ENCODE measurements at places on chromosomes 4 and X.

- no peak for DNase-seq
Measured at GRCh38 chrX:22430701-22431100, 158.0 kb downstream of the CBLL2 start.

DNA sequence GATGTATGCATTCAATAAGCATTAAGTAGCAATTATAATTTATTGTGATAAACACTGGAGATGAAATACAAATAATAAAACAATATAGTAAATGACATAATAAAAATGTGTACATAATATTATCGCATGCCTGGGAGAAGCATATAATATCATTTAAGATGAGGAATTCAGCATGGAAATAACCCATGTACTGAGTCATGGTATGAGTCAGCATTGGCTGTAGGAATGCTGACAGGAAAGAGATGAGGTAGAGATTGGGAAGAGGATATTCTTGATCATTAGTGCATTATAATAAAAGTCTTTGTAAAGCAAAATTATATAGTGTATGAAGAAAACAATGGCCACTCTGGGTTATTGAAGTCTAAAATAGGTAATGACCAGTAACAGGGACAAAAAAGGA lies 82.8 kb downstream of the MAGEB10 start:
- no peak for DNase-seq

DNA sequence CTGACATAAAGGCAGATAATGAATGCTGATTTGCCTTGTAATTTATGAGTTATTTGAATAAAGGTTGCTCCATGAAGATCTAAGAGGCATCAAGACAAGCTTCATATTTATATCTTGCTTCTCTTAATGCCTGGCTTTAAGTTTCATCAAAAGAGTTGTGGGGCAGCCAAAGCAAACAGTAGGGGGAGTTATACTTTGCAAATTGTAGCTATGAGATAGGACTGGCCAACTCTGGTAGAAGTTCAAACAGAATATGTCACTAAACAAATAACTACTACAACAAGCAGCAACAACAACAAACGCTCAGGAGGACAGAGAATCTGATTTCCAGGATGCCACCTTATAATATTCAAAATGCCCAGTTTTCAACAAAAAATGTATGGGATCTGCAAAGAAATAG lies 69.1 kb upstream of the PLAC1 start:
- DNase-seq = no peak

DNA sequence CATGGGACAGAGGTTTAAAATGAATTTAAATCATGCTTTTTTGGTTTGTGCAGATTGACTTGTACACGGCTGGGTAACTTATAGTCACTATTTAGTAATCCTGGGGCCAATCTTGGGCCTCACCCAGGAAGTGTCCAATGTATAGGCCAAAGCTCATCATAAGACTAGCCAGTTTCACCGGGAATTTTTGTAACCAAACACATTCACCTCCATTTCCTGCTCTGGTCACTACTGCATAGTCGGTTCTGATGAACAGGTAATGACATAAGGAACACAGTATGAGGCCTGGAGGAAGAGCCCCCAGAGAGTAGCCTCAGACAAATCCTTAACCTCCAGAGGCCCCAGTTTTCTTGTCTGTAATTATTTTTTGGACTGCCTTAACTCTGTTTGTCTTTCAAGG lies 81.9 kb downstream of the HPRT1 start:
- DNase-seq = no peak

GRCh38 chrX:112849016-112849415 lies 8.4 kb upstream of the AMOT start:
- DNase-seq = no peak

GRCh38 chr4:85457752-85458467 lies 17.0 kb upstream of the ARHGAP24 start:
- DNase-seq = no peak

DNA sequence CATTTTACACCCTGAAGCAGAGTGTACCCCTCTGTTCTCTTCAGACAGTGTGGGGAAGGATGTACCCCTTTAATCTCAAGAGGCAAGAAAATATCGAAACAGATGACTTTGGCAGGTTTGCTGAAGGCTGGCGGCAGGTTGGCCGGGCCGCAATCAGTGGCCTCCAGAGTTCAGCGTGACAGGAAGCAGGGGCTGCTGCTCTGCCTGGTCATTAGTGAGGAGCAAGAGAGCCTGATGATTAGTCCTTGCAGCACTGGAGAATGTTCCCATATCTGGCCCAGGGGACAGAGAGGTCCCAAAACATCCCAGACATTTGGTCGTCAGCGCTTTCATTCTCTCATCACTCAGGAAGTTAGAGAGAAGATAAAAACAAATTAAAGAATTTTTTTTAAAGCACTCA lies 352.8 kb downstream of the SPRY1 start:
- no peak for DNase-seq

DNA sequence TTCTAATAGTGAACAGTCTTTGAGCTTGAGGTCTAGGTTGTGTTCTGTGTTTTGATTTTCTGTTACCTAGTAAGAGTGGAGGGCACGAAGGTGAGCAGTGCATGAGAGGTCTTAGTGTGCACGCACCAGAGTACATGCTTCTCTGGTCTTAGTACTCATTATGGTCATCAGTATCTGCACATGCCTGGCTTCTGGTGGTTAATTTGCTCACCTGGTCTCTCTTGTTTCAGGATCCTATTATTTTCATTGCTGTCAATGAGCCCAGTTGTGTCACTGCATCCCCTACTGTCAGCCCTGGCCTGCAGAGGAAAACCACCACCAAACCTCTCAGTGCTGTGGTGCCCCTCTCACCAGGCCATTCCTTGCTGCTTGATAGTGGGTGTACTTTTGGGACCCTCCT lies 54.8 kb downstream of the NSUN7 start:
- DNase-seq = no peak

DNA sequence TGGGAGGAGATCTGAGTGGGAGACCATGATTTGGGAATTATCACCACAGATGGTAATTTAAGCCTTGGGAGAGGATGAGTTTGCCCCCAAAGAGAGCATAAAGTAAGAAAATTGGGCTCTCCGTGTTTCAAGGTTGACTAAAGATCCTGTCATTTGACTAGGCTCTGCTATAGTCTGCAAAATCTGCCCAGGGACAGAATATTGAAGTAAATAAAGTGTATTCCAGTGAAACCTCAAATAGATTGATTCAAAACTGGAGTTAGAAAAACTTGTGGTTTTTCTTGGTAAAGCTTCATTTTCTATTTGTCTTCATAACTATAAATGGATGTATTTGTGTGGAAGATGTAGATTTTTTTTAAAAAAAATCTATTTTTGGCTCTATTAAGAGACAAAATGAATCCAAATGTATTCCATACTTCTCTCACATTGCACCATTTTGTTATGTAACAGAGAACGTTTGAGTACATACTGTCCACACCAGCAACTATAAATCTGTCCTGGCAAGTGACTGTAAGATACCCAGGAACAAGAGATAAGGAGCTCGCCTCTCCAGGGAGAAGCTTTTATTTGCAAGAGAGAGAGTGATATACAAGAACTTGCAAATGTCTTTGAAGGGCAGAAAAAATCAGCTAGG lies 170.2 kb downstream of the CBR4 start:
- DNase-seq = no peak

GRCh38 chr4:184688447-184688846 lies 38.9 kb downstream of the PRIMPOL start:
- no peak for DNase-seq

GRCh38 chrX:149830192-149830873 lies 48.6 kb downstream of the MAGEA9 start:
- no peak for DNase-seq

DNA sequence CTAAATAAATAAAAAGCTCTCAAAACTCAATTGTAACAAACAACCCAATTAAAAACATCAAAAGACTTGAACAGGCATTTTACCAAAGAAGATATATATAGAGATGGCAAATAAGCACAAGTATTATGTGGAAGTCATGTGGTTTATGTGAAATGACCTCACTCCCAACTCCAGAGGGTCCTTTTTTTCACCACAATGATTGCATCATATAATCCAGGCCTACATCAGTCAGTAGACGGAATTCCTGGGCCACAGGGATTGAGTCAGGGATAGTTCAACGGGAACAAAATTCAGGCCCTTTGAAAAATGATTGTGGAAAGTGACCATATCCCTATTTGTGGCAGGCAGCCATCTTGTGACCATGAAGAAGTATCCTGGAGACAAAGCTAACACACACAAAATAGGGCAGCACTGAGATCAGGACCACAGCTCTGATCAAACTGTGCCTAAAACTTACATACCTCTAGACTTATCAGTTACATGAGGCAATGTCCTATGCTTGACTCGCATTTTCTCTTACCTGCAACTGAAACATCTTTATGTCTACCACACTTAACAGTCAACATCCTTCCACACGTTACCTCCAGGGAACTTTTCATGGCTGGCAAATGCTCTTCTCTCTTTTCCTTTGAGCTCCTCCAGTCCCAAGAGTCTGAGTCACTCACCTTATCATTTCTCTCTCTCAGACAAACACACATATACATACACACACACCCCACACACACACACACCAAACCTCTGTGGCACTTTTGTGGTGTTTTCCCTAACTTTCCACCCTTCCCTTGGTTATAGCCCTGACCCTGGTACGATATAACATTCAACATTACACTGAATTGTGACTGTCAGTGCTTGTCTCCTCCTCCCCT lies 113.5 kb downstream of the PHF8 start:
- DNase-seq = no peak

DNA sequence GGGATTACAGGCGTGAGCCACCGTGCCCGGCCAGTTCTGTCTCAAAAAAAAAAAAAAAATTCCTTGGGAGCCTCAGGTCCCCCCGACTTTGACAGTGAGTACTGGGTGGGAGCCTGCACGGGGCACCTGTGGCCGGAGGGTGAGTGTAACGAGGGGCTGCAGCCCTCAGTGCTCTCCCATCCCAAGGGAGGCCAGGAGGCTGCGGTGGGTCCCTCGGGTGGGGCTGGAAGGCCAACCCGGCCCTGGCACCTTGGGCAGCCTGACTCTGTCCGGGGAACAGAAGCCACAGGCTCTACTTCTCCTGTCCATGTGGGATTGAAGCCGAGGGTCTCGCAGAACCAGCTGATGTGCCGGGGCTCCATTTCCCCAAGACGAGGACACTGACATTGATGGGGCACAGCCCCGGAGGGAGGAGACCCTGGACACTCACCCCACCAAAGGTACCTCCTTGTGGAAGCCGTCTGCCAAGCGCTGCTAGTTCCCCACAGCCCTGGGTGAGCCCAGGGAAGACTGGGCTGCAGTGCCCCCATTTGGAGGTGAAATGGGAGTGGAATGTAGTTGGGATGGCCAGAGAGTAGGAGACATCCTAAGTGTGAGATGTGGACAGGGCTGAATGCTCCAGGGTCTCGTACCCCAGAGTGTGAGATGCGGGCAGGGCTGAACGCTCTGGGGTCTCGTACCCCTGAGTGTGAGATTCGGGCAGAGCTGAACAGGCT lies 2.3 kb upstream of the SLC26A1 start:
- DNase-seq = no peak

DNA sequence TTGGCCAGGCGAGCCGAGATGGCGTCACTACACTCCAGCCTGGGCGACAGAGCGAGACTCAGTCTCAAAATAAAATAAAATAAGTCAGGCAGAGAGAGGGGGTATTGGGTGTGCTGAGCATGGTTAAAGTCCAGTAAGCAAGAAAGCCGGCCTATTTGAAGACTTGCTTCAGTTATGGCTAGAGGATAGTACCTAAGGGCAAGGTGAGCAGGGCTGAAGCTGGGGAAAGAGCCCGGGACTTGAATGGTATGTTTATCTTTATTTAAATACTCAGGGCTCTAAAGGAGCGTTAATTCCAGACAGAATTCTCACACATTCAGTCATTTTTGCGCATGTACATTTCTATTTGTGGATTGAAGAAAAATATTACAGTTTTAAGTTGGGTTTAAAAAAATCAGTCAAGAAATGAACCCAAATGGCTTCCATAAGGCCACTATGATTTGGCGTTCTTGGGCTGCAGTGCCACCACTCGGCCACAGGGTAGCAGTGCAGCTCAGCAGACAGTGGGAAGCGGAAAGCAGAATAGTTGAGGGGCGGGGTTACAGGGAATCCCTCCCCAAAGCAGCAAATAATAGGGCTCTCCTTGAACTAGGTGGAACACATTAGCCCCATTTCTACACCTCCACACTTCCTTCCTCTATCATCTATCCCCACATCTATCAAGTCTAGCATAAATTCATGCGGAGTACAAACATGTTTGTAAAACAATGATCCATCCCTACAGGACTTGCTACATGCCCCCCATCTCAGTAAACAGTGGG lies 37.2 kb upstream of the SH3D19 start:
- peak; percentile 26 for DNase-seq

GRCh38 chrX:123223859-123224258 lies 39.8 kb downstream of the GRIA3 start:
- no peak for DNase-seq

DNA sequence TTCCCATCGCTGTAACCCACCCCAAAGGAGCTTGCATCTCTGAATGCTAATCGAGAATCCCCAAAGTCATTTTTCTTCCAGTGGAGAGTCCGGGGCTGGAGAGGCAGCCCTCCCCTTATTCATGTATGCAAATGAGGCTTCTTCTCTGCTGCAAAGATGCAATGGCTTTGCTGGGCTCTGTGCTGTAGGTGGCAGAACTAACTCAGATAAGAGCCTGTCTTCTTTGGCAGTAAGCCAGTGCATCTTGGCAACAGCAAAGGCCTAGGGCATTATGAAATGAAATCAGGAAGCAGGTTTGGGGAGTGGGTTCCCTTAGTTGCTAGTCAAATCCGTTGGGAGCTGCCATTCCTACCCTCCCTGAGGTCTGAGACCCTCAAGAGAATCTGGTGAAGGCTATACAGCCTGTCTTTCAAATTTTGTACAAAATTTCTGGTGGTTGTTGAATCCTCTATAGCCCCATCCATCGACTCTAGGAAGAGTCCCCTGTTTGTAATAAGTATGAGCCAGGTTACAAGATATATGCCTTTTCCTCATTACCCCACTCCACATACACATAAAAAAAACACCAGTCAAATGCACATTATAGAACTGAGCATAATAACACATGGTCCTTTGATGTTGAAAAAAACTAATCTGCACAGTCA lies 290.6 kb upstream of the TAPT1 start:
- peak; percentile 84 for DNase-seq

- DNase-seq = no peak
Measured at GRCh38 chrX:57172544-57172943, 35.3 kb upstream of the SPIN2A start.

- no peak for DNase-seq
Measured at GRCh38 chr4:177427192-177427591, 15.0 kb downstream of the AGA start.

DNA sequence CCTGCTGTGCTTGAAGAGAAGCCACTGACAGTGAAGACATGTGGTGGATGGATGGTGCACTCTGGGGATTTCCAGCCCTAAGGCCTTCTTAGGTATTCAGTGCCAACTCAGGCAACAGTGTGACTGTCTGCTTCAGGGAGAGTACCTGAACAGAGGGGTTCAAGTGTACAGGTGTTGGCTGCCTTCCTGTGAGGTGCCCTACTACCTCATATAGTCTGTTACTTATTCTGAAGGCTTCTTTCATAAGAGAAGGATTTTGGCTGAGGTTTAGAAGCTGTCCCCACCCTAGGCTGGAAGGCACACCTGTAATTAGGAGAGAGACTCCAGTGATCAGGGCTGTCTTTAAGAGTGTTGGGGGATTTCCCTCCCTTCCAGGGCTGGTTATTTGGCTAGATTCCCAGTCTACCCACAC lies 1.8 kb downstream of the FTHL17 start:
- DNase-seq = no peak

GRCh38 chr4:47747846-47748494 lies 89.9 kb downstream of the CORIN start:
- no peak for DNase-seq

Data from NCI-H524 (cell line).